NCI-H226 (cell line): ENCODE measurements at places on chromosomes 1 and 21.

DNA sequence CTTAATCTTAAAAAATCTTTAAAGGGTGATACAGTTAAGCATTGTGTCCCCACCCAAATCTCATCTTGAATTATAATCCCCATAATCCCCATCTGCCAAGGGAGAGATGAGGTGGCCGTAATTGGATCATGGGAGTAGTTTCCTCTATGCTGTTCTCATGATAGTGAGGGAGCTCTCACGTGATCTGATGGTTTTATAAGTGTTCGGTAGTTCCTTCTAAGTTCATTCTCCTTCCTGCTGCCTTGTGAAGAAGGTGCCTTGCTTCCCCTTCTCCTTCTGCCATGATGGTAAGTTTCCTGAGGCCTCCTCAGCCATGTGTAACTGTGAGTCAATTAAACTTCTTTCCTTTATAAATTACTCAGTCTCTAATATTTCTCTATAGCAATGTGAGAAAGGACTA is 10.7 kb downstream of the DHRS3 start:
- DNase-seq, result no peak

- no peak for DNase-seq
These were observed 215.1 kb downstream of the S1PR1 start for GRCh38 chr1:101451888-101452287.

- peak; percentile 66 for DNase-seq
These were observed 1.1 kb upstream of the ABCD3 start for GRCh38 chr1:94416901-94417727.

GRCh38 chr1:240912821-240913220 is 300.9 kb upstream of the GREM2 start:
- no peak for DNase-seq

- DNase-seq, result no peak
These were observed 55.3 kb upstream of the EIF4G3 start for GRCh38 chr1:21232044-21232443.

GRCh38 chr21:28025111-28025510 is 967.6 kb downstream of the LTN1 start:
- DNase-seq, result no peak

GRCh38 chr21:34073749-34074282 is 438 bp downstream of the MRPS6 start:
- no peak for DNase-seq

- DNase-seq, result no peak
These were observed 68.1 kb downstream of the SLC35F3 start for GRCh38 chr1:233972563-233972950.

- no peak for DNase-seq
These were observed 5.1 kb upstream of the HDAC1 start for GRCh38 chr1:32286763-32287162.

DNA sequence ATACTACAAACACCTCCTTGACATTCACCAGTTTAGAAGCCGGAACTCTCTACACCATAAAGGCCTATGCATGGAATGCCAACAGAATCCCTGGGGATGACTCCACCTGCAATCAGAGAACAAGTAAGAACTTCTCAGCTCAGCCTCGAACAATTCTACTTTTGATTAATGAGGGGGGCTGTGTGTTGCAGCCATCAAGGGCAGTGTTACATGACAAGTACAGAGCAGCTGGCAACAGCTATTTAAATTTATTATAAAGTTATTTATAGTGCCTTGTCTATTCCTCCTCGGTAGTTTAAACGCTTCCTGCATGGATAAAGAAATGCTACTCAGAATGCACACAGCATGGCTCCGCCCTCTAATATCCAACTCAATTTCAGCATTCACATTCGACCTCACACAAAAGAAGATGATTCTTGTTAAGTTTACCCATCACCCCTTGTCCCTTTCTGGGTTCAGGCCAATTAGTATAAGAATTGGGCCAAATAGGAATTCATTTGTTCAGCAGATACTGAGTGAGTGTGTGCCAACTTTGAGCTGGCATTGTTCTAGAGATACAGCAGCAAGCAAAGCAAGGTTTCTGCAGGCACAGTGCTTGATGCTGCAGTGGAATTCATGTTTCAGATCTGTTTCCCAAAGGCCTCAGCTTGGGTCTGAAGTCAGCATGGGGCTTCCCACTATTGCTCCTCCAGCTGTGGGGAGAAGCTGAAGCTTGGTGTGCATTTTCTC is 6.4 kb downstream of the FNDC7 start:
- no peak for DNase-seq

DNA sequence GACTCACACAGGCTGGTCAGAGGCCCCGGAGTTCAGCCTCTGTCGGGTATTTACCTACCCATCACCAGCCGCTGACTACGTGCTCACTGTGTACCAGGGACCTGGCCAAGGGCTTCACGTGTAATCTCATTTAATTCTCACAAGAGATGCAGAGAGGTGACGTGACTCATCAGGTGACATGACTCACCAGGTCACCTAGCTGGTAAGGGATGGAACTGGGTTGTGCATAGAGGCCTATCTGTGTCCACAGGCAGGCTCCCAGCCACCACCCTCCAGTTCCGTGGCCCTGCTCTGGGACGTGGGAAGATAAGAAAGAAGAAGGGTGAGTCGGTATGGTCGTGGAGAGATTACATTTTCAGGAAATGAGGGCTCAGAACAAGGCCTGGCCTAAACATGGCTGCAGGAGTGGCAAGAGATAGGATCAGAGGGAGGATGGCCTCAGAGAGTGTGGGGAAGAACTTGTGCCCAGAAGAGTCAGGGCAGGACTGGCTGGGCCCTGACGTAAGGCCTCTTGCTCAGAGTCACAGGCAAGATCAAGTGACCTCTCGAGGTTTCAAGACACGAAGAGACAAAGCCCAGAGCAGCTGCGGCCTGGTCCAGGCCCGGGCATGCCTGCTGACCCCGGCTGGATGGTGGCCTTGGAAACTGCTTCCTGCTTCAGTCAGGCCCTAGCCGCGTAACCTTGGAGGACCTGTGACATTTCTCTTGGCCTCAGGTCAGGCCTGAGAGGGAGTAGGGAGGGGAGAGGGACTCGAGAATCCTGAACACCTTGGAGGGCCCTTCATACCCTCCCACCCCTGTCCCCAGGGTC is 52.7 kb upstream of the WASF2 start:
- peak; percentile 92 for DNase-seq

DNA sequence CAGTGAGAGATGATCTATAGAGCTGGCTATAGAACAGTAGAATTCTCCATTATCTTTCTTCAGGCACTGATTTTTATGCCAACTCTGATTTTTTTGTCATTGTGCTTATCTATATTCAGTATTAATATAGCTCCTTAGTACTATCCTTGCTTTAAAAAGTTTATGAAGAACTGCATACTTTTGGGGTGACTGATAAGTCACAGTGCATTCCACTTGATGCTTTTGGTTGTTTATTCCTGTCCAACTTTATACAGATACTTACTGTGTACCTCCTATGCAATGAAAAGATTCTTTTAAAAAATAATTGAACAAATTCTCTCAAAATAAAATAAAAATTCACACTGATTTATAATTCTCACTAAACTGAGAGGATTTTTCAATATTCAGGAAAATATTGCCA is 71.6 kb downstream of the COL24A1 start:
- no peak for DNase-seq

DNA sequence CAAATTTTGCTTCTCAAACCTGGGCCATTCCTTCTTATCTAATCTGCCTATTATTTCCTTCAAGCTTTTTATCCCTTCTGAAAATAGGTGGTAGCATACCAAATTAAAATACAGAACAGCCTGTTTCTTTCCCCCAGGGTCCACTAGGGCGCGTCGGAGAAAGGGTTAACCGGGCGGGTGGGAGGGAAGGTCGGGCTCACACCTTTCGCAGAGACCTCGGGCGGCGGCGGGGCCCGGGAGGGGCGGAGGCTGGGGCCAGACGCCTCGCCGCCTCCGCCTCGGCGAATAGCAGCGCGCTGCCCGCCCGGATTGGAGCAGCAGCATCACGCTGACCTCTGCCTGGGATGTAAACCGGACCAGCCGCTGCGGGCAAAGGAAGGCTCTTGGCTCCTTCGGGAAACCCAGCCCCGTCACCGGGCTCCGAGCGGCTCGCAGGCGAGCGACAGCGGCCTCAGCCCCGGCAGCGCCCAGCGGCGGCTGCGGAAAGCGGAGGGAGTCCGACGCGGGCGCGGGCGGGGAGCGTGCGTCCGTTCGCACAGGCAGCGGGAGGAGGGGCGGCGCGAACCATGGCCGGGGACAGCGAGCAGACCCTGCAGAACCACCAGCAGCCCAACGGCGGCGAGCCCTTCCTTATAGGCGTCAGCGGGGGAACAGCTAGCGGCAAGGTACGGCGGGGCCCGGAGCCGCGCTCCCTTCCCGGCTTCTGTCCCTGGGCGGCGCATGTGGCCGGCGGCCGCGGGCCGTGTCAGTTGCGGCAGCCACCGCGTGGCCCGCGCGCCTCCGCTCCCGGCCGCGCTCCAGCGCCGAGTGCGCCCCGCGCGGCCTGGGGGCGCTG is at the start of gene UCK2:
TSS of gene UCK2 (plus strand) at position 347 of the 835 bp plus-strand sequence. CDS start at position 567, 220 bp downstream.
- peak; percentile 88 for DNase-seq

DNA sequence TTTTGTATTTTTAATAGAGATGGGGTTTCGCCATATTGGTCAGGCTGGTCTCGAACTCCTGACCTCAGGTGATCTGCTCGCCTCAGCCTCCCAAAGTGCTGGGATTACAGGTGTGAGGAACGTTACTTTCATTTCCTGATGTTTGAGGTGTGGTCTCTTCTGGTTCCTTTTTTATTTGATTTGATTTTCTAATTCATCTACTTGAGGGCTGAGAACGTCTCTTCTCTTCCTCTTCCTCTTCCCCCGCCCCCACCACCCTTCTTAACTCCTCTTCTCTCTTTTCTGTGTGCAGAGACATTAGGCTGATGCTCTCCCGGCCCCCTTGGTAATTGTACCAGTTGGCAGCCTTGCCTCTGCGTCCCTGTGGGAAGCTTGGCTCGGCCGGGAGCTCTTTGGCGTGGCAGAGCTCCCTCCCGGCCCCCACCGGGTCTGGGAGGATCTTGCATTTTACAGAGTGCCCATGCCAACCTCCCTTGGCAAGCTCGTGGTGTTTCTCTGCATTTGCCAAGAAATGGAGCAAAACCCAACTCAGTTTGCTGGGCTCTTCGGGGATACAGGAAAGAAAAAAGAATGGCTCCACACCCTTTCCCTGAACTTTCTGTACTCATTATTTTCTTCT is 19.9 kb downstream of the CRYAA start:
- DNase-seq, result no peak

DNA sequence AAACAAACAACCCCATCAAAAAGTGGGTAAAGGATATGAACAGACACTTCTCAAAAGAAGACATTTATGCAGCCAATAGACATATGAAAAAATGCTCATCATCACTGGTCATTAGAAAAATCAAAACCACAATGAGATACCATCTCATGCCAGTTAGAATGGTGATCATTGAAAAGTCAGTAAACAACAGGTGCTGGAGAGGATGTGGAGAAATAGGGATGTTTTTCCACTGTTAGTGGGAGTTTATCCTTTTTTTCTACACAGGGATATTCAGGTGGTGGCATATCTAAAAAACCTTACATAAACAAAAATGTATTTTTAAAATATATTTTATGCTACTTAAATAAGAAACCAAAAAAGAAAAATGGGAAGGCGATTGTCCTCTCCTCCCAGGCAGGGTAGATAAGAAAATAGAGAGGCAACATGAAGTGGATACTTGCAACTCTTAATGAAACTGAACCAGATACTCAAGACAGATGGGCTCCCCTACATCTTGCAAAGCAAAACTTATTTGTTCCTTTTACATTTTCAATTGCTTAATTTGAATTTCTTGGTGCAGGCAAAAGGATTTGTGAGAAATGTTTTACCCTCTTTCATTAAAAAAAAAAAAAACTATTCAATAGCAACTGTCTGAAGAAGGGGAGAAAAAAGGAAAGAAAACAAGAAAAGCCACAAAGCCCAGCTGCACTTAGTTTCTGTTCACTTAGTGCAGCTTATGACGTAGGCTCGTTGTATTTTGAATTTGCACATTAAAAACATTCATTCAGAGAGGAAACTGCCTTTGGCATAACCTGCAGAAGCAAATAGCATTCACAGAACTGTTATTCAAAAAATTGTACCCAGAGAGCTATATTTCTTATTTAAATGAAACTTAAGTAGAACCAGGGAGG is 36.9 kb upstream of the RGS1 start:
- no peak for DNase-seq

DNA sequence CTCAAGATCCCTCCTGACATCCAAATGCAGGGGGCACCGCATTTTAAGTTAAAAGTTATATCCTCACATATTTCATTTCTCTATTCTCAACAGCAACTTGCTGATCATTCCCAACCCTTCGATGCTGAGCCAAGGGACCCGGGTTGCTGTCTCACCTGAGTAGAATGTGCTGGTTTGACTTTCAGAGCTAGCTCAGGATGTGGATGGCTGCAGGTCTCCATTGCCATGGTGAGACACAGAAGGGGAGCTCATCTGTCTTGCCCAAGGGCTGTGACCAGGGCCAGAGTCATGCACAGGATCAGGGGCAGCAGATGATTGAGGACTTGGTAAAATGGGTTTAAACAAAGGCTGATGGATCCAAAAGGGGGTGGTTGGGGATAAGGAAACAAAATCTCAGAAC is 112.1 kb downstream of the HMGB4 start:
- DNase-seq, result no peak

DNA sequence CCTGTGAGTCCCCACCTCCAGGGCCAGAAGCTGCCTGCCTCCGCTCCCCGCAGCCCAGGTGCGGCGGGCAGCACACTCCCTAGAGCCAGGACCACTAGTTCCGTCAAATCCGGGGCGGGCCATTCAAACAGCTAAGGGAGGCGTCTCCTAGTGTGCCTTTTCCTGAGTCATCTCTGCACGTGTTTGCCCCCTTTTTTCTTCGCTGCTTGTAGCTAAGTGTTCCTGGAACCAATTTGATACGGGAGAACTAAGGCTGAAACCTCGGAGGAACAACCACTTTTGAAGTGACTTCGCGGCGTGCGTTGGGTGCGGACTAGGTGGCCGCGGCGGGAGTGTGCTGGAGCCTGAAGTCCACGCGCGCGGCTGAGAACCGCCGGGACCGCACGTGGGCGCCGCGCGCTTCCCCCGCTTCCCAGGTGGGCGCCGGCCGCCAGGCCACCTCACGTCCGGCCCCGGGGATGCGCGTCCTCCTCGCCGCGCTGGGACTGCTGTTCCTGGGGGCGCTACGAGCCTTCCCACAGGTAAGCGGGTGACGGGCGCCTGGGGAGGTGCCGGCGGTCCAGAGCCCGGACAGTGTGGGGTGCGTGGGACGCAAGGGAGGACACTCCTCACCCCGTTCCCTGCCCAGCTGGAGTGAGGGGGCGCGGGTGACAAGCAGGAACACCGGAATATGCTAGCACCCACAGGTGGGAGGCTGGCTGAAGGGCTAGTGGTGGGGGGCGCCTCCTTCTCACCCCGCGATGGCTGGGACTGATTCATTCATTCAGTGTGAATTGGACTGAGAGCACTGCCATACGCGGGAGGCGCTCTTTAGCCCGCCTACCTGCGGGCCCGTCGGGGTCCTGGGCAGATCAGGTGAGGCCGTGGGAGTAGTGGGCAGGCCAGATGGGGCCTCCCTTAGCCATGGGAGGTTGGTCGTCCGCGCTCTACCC is at the start of gene TNFRSF8:
TSS of gene TNFRSF8 (plus strand) at position 163 of the 932 bp plus-strand sequence. CDS start at position 459, 296 bp downstream.
- DNase-seq, result no peak
